Renal pelvis (tissue), 12 donors: ENCODE measurements at places on chromosomes 2 and 18. TPM values are rescaled to one million over a fixed set of nuclear protein-coding genes. Genes with fewer than 3 reads are reported as not detected.

The CRYGD gene
- polyA plus RNA-seq: not detected

The MTERF4 gene
- polyA plus RNA-seq: 81.5 TPM

The INSIG2 gene
- 41.8 TPM for polyA plus RNA-seq

The IL1F10 gene
- not detected for polyA plus RNA-seq

The ZNG1B gene
- 51.1 TPM for polyA plus RNA-seq

The SKA1 gene
- 7.0 TPM for polyA plus RNA-seq

The CNGA3 gene
- polyA plus RNA-seq: not detected

The RAB6D gene
- polyA plus RNA-seq: 2.1 TPM

The TUBA3D gene
- 2.7 TPM for polyA plus RNA-seq

The RNASEH1 gene
- polyA plus RNA-seq: 20.6 TPM

The SERPINB4 gene
- polyA plus RNA-seq: 0.19 TPM

The RBKS gene
- 7.4 TPM for polyA plus RNA-seq

The SCYGR4 gene
- polyA plus RNA-seq: 0.09 TPM

The TGOLN2 gene
- 102 TPM for polyA plus RNA-seq

The CHRNG gene
- 1.4 TPM for polyA plus RNA-seq

The G6PC2 gene
- polyA plus RNA-seq: not detected

The IL1B gene
- 0.47 TPM for polyA plus RNA-seq

The CCDC102B gene
- polyA plus RNA-seq: 8.6 TPM

The LYPD1 gene
- polyA plus RNA-seq: 76.5 TPM

The DCAF17 gene
- polyA plus RNA-seq: 34.5 TPM

The CABYR gene
- 7.0 TPM for polyA plus RNA-seq

The FBXO36 gene
- 7.3 TPM for polyA plus RNA-seq

The PRSS56 gene
- not detected for polyA plus RNA-seq

The FAHD2A gene
- polyA plus RNA-seq: 49.9 TPM

The KCNE4 gene
- 13.5 TPM for polyA plus RNA-seq

The OR6B2 gene
- polyA plus RNA-seq: not detected

The REG3G gene
- 0.14 TPM for polyA plus RNA-seq

The TEKT4 gene
- polyA plus RNA-seq: 0.17 TPM

The FSHR gene
- polyA plus RNA-seq: not detected

The DIPK1C gene
- polyA plus RNA-seq: 0.17 TPM

The INPP5D gene
- 7.2 TPM for polyA plus RNA-seq

The CD8B gene
- 0.27 TPM for polyA plus RNA-seq

The CFAP53 gene
- 5.8 TPM for polyA plus RNA-seq

The DYNAP gene
- polyA plus RNA-seq: 0.12 TPM

The CYP26B1 gene
- polyA plus RNA-seq: 11.2 TPM

The FRZB gene
- polyA plus RNA-seq: 9.3 TPM

The RAB27B gene
- 3.6 TPM for polyA plus RNA-seq

The DAPL1 gene
- polyA plus RNA-seq: 26.3 TPM

The MFSD2B gene
- 4.5 TPM for polyA plus RNA-seq

The CNDP2 gene
- polyA plus RNA-seq: 338 TPM

The SPOPL gene
- 29.4 TPM for polyA plus RNA-seq

The RAD51AP2 gene
- polyA plus RNA-seq: 0.17 TPM

The LMAN2L gene
- 59.9 TPM for polyA plus RNA-seq
